Thoracic aorta (tissue), 2 donors: ENCODE measurements at places on chromosomes 3 and 15. TPM values are rescaled to one million over a fixed set of nuclear protein-coding genes. Genes with fewer than 3 reads are reported as not detected.

DNA sequence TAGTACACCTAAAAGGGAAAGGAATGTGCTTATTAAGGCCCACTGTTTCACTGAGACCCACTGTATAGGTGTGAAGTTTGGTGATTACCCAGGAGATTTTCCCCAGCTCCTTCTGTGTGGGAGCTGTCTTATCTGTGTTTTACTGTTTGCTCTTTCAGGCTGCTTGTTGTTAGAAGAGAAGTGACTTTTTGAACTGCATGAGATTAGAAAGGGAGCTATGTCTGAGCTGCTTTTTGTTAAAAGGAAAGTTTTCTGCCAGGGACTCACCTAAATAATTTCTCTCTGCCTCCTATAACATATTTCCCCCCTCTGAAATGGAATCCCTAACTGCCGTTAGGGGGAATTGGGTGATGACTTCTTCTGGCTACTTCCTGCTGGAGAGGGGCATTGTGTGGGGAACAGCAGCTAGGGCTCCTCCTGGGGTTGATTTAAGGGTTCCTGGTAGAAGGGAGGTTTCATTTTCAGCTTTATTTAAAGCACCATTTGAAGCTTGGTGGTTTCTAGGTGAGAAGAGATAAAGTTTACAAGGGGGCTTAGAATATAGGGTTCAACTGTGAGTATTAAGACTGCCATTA is 77.1 kb upstream of the ATP11B start:
- DNase-seq, result no peak

GRCh38 chr3:178189854-178190253 is 346.4 kb upstream of the KCNMB2 start:
- DNase-seq, result no peak

GRCh38 chr3:191425322-191425734 is 35.6 kb upstream of the PYDC2 start:
- DNase-seq, result no peak

DNA sequence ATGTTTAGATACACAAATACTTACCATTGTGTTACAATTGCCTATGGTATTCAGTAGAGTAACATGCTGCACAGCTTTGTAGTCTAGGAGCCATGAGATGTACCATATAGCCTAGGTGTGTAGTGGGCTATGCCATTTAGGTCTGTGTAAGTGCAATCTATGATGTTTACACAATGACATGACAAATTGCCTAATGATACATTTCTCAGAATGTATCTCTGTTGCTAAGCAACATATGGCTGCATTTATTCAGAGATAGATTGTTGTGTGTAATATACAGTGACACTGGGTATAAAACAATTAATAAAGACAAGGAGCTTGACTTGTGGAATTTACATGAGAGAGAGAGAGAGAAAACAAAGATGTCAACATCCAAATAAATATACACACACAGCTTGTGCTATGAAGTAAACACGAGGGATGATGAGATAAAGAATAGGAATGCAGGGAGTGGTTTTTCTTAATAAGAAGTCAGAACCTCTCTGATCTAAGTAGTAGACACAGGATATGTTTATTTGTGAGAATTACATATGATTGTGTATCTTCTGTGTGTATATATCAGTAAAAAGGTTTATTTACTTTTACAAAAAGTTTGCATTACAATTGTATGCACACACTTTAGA is 110.0 kb downstream of the KCNAB1 start:
- no peak for DNase-seq

The ARGFX gene
- total RNA-seq, result not detected
